ENCODE measurements at places on chromosomes 11 and 22.

- no peak for DNase-seq
Observed at GRCh38 chr11:72672597-72673238, 1.5 kb downstream of the PDE2A start.

GRCh38 chr22:37260901-37261336 lies 16.9 kb upstream of the RAC2 start:
- peak; percentile 65 for DNase-seq

DNA sequence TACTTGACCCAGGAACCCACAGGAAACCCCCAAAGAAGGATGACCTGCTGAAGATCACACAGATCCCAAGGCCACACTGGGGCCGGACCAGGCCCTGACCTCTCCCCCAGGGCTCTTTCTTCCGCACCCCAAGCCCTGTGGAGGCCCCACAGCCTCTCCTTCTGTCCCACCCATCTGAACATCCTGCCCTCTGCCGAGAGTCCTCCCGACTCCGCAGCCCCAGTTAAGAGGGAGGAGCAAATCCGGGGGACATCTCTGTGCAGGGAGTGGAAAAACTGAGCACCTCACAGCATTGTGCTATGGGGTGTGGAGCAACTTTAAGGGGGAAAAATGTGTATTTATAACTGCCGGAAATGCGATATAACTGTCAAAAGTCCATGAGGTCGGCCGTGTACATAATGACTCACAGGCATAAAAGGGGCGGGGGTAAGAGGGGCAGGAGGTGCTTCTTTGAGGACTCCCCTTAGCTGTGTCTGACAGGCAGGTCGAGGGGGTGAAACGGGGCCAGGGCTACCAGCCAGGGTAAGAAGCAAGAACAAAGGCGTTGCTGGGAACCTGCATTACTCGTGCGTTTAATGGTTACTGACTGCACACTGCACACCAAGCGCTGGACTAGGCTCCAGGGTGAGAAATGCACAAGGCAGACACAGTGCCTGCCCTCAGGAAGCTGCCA lies 57.2 kb downstream of the WNT11 start:
- peak; percentile 7 for DNase-seq

DNA sequence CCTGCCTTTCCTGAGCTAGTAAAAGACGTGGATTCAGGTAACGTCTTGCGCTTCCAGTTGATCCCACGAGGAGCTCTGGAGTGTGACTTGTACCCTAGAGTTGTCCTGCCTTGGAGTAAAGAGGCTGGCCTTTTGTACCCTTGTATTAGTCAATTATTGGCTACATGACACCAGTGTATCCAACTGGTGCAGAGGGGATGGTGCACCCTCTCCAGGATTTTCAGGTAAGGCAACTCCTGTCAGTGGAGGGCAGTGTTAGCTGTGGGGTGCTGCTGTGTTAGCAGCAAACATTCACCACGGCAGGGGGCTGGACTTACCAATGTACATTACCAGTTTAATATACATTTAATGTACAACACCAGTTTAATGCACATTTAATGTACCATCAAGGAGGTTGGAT lies 233.5 kb downstream of the MIAT start:
- no peak for DNase-seq

GRCh38 chr22:35189559-35189958 lies 67.7 kb upstream of the HMGXB4 start:
- no peak for DNase-seq

DNA sequence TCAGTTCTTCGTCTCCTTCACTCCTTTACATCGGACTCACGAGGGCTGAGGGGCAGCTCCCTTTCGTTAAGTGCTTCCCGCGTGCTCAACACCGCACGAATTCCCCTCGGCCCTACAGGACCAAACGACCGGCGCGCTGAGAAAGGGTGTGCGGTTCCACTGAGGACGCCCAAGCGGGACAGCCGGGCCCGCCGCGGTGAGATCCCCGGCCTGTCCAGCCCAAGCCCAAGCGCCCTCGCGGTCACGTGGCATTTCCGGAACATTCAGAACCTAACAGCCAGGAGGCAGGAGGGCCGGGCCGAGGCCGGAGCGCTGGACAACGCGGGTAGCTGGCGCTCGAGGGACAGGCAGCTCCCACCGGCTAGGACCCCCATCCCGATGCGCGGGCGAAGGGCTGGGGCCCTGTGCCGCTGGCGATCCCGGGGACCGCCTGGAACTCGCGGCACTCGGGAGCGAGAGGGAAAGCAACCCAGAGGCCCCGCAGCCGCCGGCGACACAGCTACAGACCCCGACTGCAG lies 737 bp upstream of the STIP1 start:
- peak; percentile 86 for DNase-seq

- no peak for DNase-seq
Observed at GRCh38 chr11:120031612-120032600, 106.0 kb downstream of the TRIM29 start.

GRCh38 chr11:60195923-60196368 lies 13.1 kb upstream of the MS4A6A start:
- no peak for DNase-seq

- DNase-seq = no peak
Observed at GRCh38 chr11:30091246-30091645, 74.4 kb upstream of the KCNA4 start.

GRCh38 chr22:26592421-26592891 lies 2.5 kb upstream of the TPST2 start:
- DNase-seq = no peak

DNA sequence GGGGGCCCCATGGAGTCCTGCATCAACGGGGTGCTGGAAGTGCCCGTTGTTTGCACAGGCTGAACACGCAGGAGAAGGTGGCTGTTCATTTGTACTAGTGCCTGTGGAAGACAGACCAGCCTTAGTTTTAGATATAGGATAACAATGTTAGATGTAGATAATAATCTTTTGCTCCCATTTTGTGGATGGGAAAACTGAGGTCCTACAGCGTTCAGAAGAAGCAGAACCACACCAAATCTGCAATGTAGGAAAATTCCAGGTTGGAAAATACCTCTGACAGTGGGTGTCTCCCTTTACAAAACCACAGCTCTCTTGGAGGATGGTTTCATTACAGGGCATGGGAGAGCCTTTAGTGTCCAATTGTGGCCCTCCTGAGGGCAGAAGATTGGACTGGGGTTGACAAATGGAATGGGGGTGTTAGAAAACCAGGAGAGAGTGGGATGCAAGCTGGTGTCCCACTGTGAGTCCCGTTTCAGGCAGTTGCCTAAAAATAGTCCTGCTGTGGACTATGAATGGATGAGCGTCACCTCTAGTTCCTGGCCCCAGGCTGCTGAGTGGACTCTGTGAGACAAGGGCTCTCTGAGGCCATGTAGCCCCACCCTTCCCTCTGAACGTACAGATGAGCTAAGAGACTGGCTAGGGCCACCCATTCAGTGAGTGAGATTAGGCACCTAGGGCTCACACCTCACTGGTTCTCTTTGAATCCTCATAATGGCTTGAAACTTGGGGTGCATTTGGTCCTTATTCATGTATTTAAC lies 508.8 kb downstream of the MN1 start:
- DNase-seq = no peak

DNA sequence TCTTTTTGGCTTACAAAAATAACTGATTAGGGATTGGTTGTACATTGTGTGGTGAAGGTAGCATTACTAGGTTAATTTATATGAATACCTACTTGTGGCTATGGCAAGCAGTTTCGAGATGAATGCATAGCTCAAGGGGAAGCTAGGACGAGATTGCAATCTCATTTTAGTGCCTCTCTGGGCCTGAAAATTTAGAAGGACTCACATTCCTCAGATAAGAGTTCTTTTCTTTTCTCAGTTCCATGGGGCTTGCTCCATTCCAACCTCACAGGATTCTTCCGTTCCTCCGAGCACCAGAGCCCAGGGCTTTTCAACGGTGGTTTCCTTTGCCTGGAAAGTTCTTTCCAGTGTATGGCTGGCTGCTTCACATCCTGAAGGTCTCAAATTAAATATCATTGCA lies 82.1 kb downstream of the CECR2 start:
- no peak for DNase-seq

DNA sequence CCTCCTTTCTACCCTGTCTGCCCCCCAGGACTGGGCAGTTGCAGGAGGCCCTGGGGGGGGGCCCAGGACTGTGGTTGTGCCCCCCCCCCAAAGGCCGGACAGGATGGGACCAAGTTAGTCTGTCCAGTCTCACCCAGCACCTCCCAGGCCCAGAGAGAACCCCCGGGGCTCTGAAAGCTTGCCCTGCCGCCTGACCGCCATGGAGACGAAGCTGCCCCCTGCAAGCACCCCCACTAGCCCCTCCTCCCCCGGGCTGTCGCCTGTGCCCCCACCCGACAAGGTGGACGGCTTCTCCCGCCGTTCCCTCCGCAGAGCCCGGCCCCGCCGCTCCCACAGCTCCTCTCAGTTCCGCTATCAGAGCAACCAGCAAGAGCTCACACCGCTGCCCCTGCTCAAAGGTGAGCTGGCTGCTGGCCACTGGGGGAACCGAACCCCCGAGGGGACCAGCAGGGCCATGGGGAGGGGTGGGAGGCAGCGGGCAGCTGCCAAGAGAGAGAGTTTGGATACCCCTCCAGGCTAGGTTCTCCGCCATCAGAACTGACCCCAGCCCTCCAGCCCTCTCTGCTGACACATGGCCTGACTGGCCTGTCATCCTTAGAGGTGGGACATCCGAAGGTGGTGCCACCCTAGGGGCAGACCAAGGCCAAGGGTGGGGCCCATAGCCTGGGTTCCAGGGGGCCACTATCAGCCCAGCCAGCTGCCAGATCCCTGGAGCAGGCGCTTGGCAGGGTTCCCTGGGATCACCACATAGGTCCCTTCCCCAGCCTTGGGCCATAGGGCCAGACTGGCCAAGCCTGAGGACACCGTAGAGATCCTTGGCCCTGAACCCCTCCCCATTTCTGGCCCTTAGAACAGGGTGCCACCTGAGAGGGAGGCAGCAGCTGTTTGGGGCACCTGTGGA lies 1.3 kb downstream of the PPP2R5B start:
- DNase-seq = no peak

DNA sequence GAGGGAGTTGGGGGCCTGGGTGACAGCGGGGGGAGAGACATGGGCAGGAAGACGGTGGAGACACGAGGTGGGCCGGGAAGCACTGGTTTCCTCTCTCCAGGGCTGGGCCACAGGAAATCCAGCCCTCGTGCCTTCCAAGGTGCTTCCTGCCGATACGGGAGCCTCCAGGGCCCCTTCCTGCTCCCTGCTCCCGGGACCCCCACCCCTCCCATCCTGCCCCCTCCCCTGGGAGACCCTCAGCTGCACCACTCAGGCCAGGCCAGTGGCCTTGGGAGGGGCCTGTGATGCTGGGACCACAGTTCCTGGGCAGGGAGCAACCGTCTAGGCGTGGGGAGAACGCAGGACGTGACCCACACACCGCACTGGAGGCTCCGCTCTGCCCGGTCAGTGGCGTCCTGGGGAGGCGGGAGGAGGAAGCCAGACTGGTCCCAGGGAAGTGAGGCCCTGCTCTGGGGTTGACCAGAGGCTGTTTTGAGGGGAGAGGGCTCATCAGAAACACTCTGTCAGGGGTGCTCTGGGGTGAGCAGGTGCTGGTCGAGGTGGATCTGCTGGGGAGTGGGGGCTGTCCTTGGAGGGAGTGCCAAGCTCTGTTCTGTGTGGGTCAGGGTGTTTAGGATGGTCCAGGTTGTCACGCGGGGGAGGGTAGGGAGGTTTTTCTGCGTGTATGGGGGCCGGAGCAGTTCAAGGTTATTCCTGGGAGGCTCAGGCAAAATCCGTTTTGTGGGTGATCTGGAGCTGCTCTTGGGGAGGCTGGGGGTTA lies at the start of gene SHANK3:
SHANK3 (plus strand) TSS at position 353 of the 760 bp plus-strand sequence.
- no peak for DNase-seq

GRCh38 chr11:83682611-83682973 lies 396.4 kb upstream of the CCDC90B start:
- no peak for DNase-seq

- no peak for DNase-seq
Observed at GRCh38 chr11:104096900-104097299, 60.5 kb downstream of the DDI1 start.

GRCh38 chr11:70376621-70377020 lies 21.7 kb upstream of the CTTN start:
- DNase-seq = no peak

- no peak for DNase-seq
Observed at GRCh38 chr11:42013656-42014201, 554.3 kb upstream of the LRRC4C start.

- no peak for DNase-seq
Observed at GRCh38 chr11:32861850-32862577, 30.6 kb upstream of the QSER1 start.

DNA sequence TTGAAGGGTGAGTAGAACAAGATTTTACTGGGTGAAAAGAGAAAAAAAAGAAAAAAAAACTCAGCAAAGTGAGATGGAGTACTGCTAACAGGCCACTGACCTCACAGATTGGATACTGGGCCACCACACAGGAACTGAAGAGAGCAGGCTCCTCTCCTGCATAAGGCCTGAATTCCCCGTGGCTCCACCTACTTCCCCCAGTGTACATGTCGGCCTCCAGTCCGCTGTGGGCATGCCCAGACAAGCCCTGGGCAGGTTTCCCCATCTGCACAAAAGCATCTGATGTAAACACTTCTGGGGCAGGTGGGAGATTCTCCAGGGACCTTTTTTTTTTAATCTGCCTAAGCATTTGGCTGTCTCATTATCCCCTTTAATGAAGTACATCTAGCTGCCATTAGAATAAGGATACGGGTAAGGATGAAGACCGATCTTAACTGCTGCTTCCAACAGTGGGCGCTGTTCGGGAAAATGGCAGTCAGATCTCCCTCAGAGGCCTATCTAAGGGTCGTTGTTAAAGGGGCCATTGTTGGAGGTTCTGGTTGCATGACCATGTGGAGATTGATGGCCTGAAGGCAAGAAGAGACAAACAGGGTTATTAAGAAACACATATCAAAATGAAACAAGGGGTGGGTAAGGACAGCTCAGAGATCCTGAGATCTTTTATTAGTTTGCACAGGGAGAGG lies 48.5 kb downstream of the MS4A13 start:
- DNase-seq = no peak

DNA sequence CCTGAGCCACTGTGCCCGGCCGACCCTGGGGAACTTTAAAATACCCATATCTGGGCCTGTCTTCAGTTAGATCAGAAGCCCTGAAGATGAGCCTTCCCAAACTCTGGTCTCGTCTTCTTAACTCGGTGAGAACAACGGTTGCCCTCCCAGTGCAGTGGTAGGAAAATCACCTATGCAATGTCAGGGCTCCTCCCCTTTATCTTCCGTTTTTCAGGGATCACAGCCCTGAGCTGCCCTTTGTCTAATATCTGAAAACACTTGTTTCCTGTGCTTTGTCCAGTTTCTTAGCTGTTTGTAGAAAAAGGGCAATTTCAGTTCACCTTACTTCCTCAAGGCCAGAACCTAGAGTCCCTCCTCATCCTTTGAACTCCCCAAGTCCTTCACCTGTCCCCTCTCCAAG lies 9.4 kb downstream of the DRAP1 start:
- DNase-seq = no peak
